ENCODE measurements at places on chromosomes 7 and 10. TPM values are rescaled to one million over a fixed set of nuclear protein-coding genes. Genes with fewer than 3 reads are reported as not detected.

Gene DNAJB6
- total RNA-seq, result 109 TPM

Gene SPOCK2
- total RNA-seq, result 0.28 TPM

Gene NEURL1
- total RNA-seq, result under 0.01 TPM

Gene KCNH2
- not detected for total RNA-seq

Gene ZNF365
- 0.28 TPM for total RNA-seq

Gene POLR2J2
- 2.6 TPM for total RNA-seq

Gene MEOX2
- total RNA-seq, result under 0.01 TPM

Gene SFXN3
- 63.5 TPM for total RNA-seq

Gene PVRIG
- total RNA-seq, result not detected

Gene MMRN2
- total RNA-seq, result 430 TPM

Gene TMEM196
- not detected for total RNA-seq

Gene SMO
- total RNA-seq, result 8.8 TPM

Gene DYNC1I1
- 0.54 TPM for total RNA-seq

Gene GNAI1
- 21.4 TPM for total RNA-seq

Gene NME8
- not detected for total RNA-seq

Gene IFIT1B
- total RNA-seq, result not detected

Gene GRID2IP
- under 0.01 TPM for total RNA-seq

Gene STEAP1B
- 29.0 TPM for total RNA-seq

Gene SMARCD3
- total RNA-seq, result 4.1 TPM

Gene GIMAP8
- 60.6 TPM for total RNA-seq

Gene MINDY4
- 4.0 TPM for total RNA-seq

Gene CRTAC1
- total RNA-seq, result 0.28 TPM

Gene ADRB1
- total RNA-seq, result not detected

Gene GNGT1
- total RNA-seq, result not detected

Gene SEMA3E
- total RNA-seq, result 0.28 TPM

Gene UTF1
- total RNA-seq, result not detected

Gene TNS3
- 17.5 TPM for total RNA-seq

Gene GJD4
- under 0.01 TPM for total RNA-seq

Gene TMEM184A
- 0.19 TPM for total RNA-seq

Gene PTN
- total RNA-seq, result 0.56 TPM

Gene PRPF18
- 31.9 TPM for total RNA-seq

Gene CLDN4
- total RNA-seq, result under 0.01 TPM

Gene MPP7
- 0.56 TPM for total RNA-seq

Gene CLCN1
- total RNA-seq, result not detected

Gene IGF2BP3
- total RNA-seq, result 110 TPM

Gene IGFBP1
- total RNA-seq, result 0.47 TPM

Gene CCDC172
- not detected for total RNA-seq

Gene NUPR2
- total RNA-seq, result not detected

Gene EPHB6
- total RNA-seq, result 3.4 TPM

Gene AKR1C8
- not detected for total RNA-seq

Gene CREB5
- total RNA-seq, result 1.7 TPM
